ENCODE measurements at places on chromosomes 3 and 15.

- no peak for DNase-seq
Measured at GRCh38 chr3:117674321-117674720, 964.7 kb downstream of the TUSC7 start.

DNA sequence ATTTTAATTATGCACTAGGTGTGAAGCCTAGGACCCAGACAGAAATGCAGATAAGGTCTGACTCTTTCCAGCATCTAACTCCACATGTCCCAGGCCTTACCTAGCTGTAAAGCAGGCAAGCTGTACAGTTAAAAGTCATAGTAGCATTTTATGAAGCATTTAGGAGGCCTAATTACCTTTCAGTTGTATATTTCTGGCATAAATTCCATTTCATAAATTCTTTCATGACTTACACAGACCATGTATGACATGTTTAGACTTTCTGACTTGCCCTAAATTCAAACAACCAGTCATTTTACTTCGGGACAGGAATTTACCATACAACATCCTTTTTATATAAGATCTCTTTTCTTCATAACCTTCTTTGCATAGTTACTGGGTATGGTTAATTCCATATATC is 35.3 kb upstream of the THUMPD3 start:
- no peak for DNase-seq

- no peak for DNase-seq
Measured at GRCh38 chr3:64088408-64089205, 65.3 kb upstream of the PSMD6 start.

- DNase-seq: no peak
Measured at GRCh38 chr15:45523166-45523460, 558 bp upstream of the SLC30A4 start.

- DNase-seq: no peak
Measured at GRCh38 chr3:53748512-53749271, 97.5 kb downstream of the CHDH start.

DNA sequence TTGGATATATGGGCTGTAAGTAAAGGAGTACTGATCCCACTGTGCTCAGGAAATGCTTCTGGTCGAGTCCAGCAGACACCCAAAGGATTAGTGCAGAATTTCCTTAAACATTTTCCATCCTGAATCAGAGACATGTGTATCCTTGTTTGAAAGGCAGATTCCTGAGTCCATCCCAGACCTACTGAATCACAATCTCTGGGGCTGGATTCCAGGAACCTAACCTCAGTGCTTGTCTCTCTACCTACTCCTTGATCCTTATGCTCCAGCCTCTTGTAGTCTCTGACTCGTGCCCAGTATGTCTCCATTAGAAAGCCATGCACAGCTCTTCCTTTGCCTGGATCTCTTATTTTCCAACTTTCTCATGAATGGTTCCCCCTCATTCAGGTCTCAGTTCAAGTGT is 585.8 kb downstream of the NLGN1 start:
- no peak for DNase-seq

DNA sequence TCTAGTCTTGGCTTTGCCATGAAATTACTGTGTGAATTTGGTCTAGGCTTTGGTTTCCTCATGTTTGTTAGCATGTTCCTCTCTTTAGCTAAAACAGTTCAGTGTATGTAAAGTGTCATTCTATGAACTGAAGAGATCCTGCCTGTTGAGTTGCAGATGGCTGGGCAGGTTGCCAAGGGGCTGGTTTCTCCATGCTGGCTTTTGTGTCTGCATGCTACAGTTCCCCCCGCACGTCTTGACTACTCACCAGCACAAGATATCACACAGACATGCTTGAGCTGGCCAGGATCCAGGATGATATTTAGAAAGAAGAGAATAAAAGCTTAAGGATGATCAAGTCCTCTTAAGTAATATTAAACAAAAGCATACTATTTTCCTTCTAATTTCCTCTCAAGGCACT is 90.2 kb downstream of the CERS3 start:
- DNase-seq: no peak

GRCh38 chr15:40161693-40162391 is 973 bp downstream of the BUB1B start:
- no peak for DNase-seq

- DNase-seq: no peak
Measured at GRCh38 chr3:197225579-197225978, 72.8 kb downstream of the DLG1 start.

- no peak for DNase-seq
Measured at GRCh38 chr15:52114261-52115055, 1.9 kb upstream of the BCL2L10 start.

- no peak for DNase-seq
Measured at GRCh38 chr3:108202080-108202479, 20.1 kb downstream of the IFT57 start.

GRCh38 chr3:72679540-72680198 is 168.6 kb downstream of the SHQ1 start:
- no peak for DNase-seq

DNA sequence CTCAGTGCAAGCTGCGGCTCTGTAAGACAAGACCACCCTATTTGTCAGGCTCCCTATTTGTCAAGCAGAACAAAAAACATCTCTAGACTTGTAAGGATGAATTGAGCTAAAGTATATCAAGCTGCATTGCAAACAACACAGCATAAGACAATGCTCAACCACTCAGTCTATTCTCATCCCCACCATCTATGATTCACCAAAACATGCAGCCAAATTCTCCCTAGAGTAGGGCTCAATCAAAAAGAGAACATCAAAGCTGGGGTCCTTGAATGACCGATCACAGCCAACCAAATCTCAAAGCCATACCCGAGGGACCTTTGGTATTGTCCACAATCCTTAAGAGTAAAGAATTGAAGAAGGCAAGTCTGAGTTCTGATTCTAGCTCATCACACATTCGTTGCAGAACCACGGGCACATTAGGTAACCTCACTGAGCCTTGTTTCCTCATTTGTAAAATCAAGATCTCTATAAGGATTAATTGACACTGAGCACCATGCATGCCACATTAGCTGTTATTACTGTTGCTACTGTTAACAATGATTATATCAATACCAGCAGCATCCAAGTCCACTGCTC is 31.2 kb downstream of the RFTN1 start:
- no peak for DNase-seq

DNA sequence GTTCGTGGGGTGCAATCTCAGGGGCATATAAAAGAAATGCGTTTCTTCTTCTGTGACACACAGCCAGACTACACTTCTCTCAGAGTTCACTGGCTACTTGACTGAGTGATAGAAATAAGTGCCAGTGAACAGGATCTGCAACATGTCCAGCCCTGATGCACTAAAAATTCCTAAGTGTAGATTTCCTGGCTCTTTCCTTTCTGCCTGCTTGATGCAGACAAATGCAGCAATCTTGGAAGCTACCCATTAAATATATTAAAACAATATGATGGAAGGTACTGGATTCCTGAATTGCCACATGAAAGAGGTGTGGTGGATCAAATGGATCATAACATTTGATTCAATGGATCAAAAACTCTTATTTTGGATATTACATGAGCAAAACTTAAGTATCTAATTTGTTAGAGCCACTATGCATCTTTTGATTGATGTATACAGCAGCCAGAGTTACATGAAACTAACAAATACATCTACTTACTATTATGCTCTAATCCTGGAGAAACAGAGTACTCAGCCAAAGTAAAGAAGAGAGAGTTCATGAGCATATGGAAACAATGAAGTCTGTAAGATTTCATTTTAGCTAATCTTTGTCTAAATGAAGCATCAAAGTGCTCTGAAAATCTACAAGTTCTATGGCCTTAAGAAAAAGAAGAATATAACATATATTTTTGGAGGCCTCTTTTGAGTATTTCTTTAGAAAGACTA is 222.6 kb downstream of the ZNF385D start:
- no peak for DNase-seq

DNA sequence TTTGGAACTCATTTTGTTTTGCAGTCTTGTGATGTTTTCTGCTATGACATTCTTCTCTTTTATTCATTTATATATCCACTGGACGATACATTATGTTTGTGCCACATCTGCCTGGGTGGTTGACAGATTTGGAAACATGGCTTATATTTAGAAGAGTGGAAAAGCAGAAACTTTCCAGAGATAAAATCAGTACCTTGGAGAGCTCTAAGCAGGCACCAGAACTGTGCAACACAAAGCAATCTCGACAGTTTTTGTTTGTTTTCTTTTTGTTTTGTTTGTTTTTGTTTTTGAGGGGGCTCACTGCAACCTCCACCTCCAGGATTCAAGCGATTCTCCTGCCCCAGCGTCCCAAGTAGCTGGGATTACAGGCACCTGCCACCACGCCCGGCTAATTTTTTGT is 45.5 kb downstream of the SYN2 start:
- no peak for DNase-seq

GRCh38 chr3:55484191-55484689 is 2.9 kb downstream of the WNT5A start:
- DNase-seq: no peak

DNA sequence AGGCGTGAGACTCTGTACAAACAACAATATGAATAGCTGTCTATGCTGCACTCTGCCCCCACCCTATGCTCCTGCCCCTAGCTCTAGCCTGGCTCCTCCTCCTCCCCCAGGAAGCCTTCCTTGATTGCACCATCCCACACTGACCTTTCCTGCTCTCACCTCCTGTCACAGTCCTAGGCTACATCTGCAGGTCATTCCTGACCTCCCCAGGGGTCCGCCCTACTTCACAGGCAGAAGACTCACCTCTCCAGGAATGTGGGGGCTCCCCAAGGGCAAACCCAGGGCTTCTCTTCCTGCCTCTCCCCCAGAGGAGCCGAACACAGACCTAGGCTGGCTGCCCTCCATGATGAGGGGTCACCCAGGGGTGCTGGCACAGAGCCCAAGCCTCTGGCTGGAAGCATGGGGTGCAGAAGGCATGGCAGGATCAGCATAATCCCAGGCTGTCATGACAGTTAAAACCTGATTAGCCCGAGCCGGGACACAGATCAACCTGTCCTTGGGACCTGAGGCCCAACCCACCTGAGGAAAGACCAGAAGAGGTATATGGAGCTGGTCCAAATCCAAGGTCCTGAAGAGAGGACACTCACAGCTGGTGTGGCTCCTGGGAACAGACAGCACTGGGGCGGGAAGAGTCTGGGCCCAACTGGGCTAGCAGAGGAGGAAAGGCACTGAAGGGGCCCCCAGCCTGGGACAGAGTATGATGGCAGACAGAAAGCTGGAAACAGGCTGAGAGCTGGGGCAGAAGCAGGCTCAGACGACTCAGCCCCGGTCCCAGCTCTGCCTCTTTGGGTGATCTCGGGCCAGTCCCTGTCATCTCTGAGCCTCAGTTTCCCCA is 5.9 kb downstream of the SEMA7A start:
- DNase-seq: no peak

DNA sequence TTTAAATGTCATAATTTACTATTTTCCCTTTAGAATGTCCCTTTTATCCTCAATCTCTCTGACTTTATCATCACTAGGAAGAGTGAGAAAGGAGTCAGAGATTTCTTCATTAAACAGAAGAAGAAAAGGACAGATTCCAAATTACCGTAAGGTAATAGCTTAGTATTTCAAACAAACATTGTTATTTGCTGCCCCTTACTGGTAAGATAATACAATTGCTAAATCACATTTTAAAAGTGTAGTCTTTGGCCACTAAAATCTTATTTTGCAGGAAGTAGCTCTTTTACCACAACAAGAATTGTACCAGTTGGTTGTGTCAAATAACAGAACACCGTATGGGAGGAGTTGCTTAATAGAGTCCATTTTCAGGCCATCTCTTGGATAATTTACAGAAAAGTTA is 53.7 kb downstream of the CGGBP1 start:
- no peak for DNase-seq

DNA sequence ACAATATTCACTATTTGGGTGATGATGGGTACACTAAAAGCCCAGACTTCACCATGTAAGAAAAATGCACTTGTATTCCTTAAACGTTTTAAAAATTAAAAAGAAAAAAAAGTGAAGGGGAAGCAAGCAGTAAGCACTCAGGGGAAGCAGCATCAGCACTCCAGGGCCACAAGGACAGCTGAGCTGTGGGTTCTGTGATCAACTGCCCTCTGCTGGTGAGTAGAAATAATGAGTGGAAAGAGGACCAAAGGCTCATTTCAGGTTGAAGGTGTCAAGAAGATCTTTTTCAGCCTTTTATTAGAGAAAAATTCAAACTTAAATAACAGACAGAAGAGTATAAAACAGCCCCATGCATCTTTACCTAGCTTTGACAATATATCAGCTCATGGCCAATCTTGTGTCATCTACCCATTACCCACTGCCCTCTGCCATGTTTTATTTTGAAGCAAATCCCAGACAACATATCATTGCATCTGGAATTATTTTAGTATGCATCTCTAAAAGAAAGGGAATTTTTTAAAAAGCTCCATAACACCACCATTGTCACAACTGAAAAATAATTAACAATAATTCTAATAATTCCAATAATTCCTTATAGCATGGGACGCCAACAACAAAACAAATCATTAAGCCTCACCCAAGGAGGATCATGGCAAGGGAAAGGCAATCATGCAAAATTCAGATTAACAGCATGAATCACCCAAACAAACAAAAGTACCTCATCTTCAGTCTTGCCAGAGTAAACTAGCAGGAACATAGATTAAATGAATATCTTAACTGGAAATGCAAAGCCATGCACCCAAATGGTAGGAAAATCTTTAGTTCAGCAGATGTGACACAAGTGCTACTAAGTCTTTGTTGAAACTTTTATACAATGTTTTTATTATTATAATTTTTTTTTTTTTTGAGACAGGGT is 42.5 kb downstream of the TAMM41 start:
- peak; percentile 8 for DNase-seq

GRCh38 chr15:51046799-51047449 is 47.8 kb downstream of the TNFAIP8L3 start:
- DNase-seq: no peak

DNA sequence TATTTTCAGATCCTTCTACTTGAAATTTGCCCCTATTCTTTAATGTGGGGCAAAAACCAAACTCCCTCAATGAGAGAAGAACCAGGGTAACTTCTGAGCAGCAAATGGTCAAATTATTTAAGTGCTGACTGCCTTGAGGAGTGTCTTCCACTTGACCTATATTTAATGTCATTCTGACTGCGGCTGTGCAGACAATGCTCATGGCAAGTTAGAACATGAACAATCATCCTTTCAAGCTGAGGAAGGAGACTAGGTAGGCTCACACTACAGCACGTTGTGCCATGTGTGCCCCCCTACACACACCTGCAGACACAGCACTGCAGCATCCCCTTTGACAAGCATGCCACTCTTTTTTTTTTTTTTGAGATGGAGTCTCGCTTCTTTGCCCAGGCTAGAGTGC is 98.2 kb downstream of the OSBPL10 start:
- DNase-seq: no peak
